H4 (cell line): ENCODE measurements at places on chromosomes 3 and 15.

DNA sequence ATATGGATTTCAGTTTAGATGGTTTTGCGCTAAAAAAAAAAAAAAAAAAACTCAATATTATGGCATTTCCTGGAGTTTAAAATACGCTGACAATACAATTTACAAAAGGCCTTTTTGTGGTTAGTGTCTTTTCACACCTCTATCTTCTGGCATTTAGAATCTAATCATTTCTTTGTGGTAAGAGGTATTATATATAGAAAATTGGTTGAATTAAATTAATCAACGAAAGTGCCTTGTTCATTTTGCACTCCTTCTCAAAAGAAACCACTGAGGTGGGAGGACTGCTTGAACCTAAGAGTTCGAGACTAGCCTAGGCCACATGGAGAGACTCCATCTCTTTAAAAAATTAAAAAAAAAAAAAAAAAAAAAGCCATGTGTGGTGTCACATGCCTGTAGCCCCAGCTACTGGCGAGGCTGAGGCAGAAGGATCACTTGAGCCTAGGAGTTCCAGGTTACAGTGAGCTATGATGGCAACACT is 90.0 kb upstream of the ICE2 start:
- no peak for DNase-seq

GRCh38 chr15:94287794-94288246 is 56.5 kb downstream of the MCTP2 start:
- no peak for DNase-seq

- no peak for DNase-seq
Observed at GRCh38 chr3:151983538-151983937, 110.1 kb downstream of the SUCNR1 start.

GRCh38 chr15:80885016-80885579 is 104.5 kb downstream of the MESD start:
- no peak for DNase-seq

GRCh38 chr15:31359702-31360111 is 33.1 kb downstream of the KLF13 start:
- DNase-seq = no peak

DNA sequence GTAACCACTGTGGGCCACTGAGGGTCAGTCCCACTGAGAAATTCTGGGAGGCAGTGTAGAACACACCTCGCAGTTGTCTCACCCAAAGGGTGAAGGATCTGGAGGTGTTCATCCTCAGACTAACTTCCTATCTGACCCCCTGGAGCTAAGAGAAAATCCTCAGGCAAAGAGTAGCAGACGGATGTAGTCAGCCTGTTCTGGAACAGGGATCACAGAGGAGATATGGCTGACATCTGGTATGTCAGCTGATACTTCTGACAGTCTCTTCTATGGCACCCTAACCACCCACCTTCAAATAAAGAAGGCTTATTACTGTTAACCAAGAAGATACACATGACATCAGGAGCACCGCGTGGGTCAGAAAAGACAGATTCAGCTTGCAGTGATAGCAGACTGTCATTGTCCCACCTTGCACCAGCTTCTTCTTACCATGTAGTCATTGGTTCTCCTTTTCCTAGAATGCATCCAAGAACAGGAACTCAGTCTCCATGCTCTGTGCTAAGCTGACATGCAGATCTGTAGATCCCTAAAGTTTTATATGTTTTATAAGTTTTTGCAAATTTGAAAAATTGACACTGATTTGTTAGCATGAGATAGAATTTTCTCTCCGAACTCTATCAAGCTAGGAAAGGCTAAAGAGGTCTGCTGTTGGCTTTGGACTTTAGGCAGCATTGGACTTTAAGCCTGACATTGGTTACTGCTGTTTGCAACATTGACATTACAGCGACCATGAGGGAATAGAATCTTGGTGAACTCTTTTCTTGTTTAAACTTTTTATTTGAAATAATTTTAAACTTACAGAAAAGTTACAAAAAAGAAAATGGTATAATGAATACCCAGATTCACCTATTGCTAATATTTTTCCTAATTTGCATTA is 60.4 kb downstream of the KBTBD12 start:
- no peak for DNase-seq

GRCh38 chr3:183386651-183387050 is 41.8 kb downstream of the MCF2L2 start:
- no peak for DNase-seq
